ENCODE measurements at places on chromosomes 13 and 19.

DNA sequence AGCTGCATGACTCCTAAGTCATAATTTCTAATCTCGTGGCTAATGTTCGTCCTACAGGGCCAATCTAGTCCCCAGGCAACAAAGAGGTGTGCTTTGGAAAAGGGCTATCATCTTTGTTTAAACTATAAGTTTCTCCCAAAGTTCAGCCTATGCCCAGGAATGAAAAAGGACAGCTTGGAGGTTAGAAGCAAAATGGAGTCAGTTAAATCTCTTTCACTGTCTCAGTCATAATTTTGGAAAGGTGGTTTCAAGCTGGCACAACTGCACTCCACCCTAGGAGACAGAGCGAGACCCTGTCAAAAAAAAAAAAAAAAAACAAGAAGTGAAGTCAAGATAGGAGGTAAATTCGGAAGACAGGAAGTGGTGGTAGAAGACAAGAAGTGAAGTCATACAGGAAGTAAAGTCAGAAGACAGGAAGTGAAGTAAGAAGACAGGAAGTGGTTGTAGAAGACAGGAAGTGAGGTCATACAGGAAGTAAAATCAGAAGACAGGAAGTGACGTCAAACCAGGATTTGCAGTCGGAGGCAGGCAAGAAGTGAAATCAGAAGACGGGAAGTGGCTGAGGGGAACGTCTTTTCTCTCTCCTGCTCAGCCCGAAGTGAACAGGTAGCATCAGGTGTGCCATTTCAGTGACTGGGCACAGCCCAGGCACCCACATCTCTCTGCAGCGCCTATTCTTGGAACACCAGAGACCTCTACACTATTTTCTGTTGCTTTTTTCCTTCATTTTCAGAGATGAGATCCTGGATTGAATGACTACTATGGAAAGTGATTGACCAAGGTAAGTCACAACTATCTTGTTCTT lies 32.2 kb downstream of the GP6 start:
- DNase-seq, result peak; percentile 8

- no peak for DNase-seq
Measured at GRCh38 chr13:81171065-81171647, 830.2 kb upstream of the SPRY2 start.

GRCh38 chr19:1674293-1674679 lies 21.9 kb upstream of the TCF3 start:
- peak; percentile 48 for DNase-seq

DNA sequence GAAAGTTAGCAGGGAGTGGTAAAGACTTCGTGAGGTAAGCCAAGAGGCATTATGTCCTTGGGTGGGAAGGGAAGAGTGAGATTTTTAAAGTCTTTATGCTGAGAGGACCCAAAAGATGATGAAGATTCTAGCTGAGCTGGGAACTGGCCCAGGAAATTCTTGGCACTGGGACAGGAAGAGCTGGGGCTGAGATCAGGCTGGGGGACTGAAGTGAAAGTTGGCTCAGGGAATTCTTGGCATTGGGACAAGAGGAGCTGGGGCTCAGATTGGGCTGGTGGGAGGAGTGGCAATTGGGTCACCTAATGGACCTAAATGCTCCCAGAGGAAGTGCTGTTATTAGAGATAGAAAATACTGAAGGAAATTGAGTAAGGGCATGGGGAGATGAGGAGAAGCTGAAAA lies 8.8 kb downstream of the SCEL start:
- no peak for DNase-seq

DNA sequence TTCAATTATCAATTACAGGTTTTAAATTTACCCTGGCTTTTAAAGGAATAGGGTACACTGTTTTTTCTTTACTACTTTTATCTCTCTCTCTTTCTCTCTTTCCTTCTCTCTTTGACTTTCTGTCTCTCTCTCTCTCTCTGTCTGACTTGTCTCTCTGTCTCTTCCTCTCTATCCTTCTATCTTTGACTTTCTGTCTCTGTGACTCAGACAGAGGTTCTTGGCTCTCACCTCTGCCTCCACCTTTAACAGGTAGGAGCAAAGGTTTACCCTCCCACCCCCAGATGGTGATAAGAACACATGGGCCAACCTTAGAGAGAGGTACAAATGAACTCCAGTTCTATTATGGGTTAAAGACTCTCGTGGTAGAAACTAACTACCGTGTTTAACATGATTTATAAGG lies 20.3 kb upstream of the FAM124A start:
- no peak for DNase-seq

- DNase-seq, result no peak
Measured at GRCh38 chr19:6101291-6101825, 8.9 kb downstream of the RFX2 start.

- DNase-seq, result peak; percentile 69
Measured at GRCh38 chr19:10431943-10432735, 11.8 kb downstream of the PDE4A start.

- DNase-seq, result peak; percentile 5
Measured at GRCh38 chr19:52664461-52664860, 26.3 kb upstream of the ZNF83 start.

DNA sequence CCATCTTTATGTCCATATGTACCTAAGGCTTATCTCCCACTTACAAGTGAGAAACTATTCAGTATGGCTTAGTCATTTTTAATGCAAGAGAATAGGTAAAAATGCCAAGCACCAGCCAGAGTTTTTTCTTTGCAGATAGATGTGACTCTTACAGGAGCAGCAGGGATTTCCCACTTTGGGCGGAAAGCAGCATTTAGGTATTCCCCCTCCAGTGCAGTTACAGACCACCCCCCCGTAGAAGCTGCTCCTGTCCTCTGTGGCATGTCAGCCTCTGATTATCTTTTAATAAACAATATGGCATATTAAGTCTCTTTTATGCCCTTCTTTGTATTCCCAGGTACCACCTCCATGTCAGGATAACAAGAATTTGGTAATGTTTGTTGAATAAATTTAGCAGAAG lies 24.7 kb upstream of the USPL1 start:
- no peak for DNase-seq

- DNase-seq, result no peak
Measured at GRCh38 chr19:48615231-48616040, 560 bp upstream of the FAM83E start.

- DNase-seq, result peak; percentile 43
Measured at GRCh38 chr19:49746206-49746958, 16.7 kb downstream of the TSKS start.

GRCh38 chr13:31008400-31009115 lies 76.1 kb downstream of the TEX26 start:
- no peak for DNase-seq

DNA sequence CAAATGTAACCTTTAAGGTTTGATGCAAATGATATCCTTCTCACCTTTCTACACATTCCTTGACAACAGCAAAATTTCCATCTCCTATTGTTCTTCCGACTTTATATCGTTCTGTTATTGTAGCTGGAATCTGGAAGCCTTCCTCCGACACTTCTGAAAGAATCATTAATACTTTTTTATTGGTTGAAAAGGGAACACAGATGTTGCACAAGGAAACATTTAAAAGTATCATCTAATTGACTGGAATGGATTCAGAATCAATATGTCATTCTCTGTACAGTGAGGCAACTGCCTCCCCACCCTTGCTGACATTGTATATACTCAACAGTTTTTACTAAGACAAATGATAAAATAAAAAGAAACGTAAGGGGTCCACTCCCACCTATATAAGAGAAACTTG lies 295.2 kb downstream of the DCLK1 start:
- no peak for DNase-seq

GRCh38 chr13:22073718-22074117 lies 402.8 kb downstream of the FGF9 start:
- DNase-seq, result no peak

DNA sequence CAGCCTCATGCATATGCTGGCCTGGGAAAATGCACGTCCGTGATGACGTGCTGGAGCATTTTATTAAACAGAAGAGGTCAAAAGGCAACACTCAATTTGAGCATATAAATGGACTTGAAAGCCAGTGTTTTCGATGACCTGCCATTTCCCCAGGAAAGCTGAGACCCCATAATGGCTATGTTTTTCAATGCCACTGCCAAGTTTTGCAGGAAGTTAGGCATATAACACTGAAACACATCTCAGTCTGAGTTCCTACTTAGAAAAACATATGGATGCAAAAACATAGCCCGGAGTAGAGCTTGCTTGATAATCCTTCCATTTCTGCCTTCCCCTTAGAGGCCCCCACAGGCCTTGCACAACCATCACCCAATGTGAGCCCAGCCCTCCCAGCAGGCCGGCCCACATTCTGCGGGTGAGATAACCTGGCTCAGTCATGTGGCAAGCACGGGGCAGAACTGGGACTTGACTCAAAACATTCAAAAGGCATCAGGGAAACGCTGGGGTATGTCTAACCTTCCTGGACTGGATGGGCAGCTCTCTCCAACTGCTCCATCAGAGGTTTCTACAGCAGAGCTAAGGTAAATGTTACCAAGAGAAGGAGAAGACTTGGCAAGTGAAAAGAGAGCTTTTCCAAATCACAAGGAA lies 24.9 kb downstream of the EPS15L1 start:
- no peak for DNase-seq

DNA sequence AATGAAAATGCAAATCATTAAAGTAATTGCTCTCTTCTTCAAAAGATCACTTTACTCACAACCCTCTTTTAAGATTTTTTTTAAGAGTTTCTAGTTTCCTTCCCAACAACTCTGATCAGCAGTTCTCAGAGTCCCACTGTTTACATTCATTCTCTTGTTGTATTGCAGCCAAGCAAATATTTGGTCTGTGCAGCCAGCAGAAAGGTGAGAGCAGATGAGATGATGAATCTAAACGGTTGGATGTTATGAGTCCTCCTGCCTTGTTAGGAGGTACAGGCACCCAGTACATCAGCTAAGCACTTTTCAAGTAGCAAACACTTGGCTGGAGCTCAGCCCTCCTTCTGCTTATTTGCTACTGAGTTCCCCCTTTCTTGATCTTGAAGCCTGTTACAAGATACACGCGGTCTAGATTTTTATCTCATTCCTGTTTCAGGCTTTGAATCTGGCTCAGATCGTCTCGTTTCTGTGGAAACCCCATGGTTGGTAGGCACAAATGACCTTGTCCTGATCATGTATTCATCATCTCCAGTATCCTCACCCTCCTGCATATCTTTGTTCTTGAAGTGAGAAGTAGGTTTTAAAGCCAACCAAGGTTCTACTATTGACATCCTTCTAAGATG lies 300.7 kb downstream of the DCT start:
- DNase-seq, result no peak

DNA sequence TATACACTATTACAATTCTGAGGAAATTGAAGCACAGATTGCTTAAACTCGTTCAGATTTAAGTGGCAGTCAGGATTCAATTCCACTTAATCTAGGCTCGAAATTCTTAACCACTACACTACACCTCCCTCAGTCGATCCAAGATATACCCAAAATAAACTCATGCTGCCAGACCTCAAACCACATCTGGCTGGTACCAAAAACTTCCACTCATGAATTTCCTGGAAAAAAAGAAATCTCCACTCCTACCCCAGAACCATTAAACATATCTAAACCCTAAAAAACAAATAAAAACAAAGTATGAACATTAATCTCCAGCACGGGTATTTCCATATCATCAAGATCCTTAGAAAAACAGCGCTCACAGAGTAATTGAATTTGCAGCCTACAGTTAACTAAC lies 1.1 kb downstream of the ZFP30 start:
- DNase-seq, result no peak

GRCh38 chr13:105642511-105642958 lies 892.9 kb downstream of the EFNB2 start:
- no peak for DNase-seq

- DNase-seq, result peak; percentile 18
Measured at GRCh38 chr19:28569132-28570131, 643.5 kb downstream of the UQCRFS1 start.

All from nephron progenitor cell (in vitro differentiated cells).